GDM1 (cell line): ENCODE measurements at places on chromosomes 2 and 18.

DNA sequence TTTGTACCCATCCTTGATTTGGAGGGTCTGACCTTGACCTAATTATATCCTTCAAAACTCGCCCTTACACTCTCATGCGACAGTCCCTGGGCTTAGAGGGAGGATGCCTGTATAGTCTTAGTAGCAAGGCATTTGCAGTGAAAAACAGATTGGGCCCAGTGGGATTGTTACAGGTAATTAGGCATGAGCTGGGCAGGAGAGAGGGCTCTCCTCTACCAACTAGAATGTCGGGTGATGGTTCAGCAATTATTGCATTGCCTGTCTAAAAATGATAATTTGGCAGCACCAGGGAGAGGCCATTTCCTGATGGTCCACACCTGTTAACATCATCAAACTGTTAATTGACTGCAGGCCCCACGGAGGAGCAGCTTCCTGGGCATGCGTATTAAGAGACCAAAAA, 32.4 kb downstream of the COMMD1 start:
- no peak for DNase-seq

GRCh38 chr2:2188344-2188920, 142.6 kb downstream of the MYT1L start:
- DNase-seq: no peak

- no peak for DNase-seq
Observed at GRCh38 chr18:55647331-55647730, 59.3 kb upstream of the TCF4 start.

GRCh38 chr2:25592766-25593292, 80.5 kb downstream of the DTNB start:
- no peak for DNase-seq

GRCh38 chr18:63346480-63347183, 20.4 kb downstream of the KDSR start:
- DNase-seq: no peak
